ENCODE measurements at places on chromosomes 12 and 14. TPM values are rescaled to one million over a fixed set of nuclear protein-coding genes. Genes with fewer than 3 reads are reported as not detected.

DNA sequence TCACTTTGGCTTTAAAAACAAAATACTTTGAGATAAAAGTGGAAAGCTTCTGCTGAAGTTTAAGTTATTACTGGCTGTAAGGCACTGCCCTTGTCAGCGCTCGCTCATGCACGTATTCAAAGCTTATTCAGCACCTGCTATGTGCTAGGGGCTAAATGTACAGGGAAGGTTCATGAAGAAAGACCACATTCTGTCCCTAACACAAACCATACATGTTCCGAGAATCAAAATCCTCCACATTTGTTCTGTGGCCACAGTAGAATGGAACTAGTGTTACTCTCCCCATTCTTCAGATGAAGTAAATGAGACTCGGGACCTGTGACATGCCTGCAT is 33.8 kb upstream of the GPR68 start:
- DNase-seq, result no peak
- peaks cover 2% of the 10 kb centered on the region for H3K36me3 ChIP-seq
- no peak overlapping the region for H3K4me3 ChIP-seq
- peak overlapping the region; percentile 39 for H3K27ac ChIP-seq

Gene SLC22A17
- 3.7 TPM for total RNA-seq

DNA sequence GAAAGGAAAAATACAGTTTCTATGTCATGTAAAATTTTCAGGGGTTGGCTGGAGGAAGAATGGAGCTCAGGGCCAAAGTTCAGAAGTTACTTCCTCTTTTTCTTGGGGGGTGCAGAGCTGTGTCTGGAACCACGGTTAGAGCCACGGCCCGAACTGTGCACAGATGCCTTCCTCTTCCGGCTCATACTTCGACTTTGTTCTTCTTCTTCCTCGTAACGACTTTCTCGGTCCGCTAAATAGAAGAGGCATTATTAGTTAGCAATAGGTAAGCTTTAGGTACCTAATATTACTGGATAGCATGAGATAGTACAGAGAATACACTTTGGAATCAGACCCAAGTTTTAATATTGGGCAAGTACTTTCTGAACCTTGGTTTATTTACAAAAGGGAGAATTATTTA is 31.2 kb downstream of the SUPT16H start:
- H3K4me3 ChIP-seq, result no peak overlapping the region
- peaks cover 12% of the 10 kb centered on the region for H3K4me1 ChIP-seq
- peaks cover 26% of the 10 kb centered on the region for H3K36me3 ChIP-seq
- H3K27ac ChIP-seq, result peak overlapping the region; percentile 77

Gene DEPDC4
- not detected for total RNA-seq

Gene SELPLG
- total RNA-seq, result 131 TPM

GRCh38 chr12:96213869-96214268 is 19.7 kb downstream of the ELK3 start:
- H3K36me3 ChIP-seq, result peaks cover 7% of the 10 kb centered on the region
- H3K4me1 ChIP-seq, result peaks cover 62% of the 10 kb centered on the region
- H3K27ac ChIP-seq, result peak overlapping the region; percentile 99
- DNase-seq, result no peak

GRCh38 chr12:131499160-131499863 is 211.6 kb upstream of the SFSWAP start:
- DNase-seq, result no peak
- H3K4me1 ChIP-seq, result no peaks in the 10 kb centered on the region
- H3K36me3 ChIP-seq, result no peaks in the 10 kb centered on the region
- peaks cover 7% of the 10 kb centered on the region for H3K27me3 ChIP-seq
- no peak overlapping the region for H3K4me3 ChIP-seq
- H3K27ac ChIP-seq, result no peak overlapping the region

Gene LHX5
- total RNA-seq, result not detected

Gene CMTM5
- 29.1 TPM for total RNA-seq

DNA sequence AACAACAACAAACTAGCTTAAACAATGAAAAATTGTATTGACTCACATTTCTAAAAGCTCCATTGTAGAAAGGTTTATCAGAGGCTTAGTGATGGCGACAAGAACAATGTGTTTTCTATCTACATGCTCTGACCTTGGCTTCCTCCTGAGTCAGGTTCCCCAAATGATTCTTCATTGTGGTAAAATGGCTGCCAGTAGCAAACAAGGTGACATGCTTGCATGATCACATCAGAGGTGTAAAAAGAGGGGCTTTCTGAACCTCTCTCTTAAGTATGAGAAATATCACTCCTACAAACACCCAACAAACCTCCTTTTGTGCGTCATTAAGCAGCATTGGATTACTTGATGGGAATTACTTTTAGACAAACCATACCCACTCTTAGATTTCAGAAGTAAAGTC is 252.4 kb upstream of the SYT1 start:
- H3K27ac ChIP-seq, result no peak overlapping the region
- no peak for DNase-seq
- no peaks in the 10 kb centered on the region for H3K36me3 ChIP-seq
- no peaks in the 10 kb centered on the region for H3K4me1 ChIP-seq
- H3K27me3 ChIP-seq, result no peaks in the 10 kb centered on the region
- no peak overlapping the region for H3K4me3 ChIP-seq

DNA sequence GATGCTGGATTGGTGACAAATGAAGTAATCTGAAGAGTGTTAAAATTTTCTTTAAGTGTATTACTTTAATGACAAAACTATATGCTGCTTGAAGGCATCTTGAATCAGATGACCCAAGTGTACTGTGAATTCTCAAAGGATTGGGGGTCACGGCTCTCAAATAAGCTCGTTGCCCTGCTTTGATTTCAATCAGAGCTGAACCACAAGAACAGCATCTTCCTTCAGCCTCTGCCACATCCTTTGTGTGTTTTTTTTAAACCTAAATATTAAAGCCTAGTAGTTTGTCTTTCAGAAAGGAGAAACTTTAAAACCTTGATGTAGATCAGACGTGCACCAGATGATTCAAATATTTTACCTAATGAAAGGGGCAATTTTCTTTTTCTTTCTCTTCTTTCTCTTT is 11.7 kb downstream of the ELK3 start:
- peaks cover 75% of the 10 kb centered on the region for H3K4me1 ChIP-seq
- DNase-seq, result no peak
- H3K27me3 ChIP-seq, result no peaks in the 10 kb centered on the region
- peak overlapping the region; percentile 99 for H3K27ac ChIP-seq
- peaks cover 5% of the 10 kb centered on the region for H3K36me3 ChIP-seq
- H3K4me3 ChIP-seq, result peak overlapping the region; percentile 87

DNA sequence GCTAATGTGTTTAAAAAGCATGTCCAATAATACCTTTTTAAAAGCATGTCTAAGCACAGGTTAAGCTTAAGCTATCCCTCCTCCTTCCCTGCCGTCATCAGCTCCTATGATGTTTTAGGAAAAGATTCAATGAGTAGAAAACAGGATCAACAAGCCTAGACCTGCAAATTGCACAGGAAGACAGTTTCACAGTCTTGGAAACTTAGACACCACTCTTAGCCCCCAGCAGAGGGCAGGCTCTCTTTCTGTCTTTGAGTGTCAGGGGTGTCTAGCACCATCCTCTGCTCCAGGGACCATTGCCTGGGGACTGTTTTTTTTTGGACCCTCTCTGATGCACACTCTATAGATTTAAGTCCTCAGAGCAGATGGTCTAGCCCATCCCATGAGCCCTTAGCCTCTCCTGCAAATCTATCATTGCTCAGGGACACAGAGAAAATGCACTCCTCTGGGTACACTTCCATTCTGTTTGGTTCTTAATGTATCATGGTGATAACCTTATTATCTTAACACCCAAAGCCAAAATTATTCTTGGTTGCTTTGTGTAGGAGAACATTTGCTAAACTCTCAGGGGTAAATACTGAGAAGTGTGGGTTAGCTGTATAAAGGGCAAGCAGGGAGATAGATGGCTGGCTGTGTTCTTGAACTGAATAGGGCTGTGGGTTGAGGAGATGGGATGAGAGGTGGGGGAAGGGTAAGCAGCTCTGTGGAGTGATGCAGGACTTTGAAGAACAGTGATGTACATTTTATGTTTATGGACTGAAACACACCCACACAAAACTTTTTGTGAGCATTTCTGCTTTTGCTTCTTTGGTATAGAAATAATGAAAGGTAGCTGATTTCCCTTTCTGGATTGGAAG is 259.9 kb upstream of the DDHD1 start:
- no peak for DNase-seq
- no peak overlapping the region for H3K4me3 ChIP-seq
- no peaks in the 10 kb centered on the region for H3K36me3 ChIP-seq
- no peak overlapping the region for H3K27ac ChIP-seq

Gene GIT2
- total RNA-seq, result 84.9 TPM

DNA sequence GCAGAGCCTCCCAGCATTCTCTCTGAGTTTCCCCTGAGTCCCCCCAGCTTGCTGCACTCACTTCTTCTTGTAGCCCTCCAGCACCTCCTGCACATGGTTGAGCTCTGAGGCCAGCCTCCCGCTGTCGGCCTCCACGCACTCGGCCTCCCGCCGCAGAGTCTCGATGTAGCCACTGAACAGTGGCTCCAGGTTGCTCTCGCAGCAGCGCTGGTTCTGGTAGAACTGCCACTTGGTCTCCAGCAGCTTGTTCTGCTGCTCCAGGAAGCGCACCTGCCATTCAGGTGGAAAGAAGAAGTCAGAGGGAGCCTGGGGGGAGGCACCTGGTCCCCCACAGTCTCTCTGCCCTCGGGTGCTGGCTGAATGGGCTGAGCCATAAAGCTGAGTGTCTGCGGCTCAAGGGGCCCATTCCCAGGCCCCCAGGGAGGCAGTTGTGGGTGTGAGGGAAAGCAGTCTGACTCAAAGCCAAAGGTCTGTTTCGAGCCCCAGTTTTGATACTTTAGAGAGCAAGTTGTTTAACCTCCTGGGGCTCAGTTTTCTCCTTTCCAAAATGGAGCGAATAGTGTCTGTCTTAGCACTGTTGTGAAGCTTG is 2.3 kb downstream of the KRT85 start:
- no peak for DNase-seq
- H3K27me3 ChIP-seq, result peaks cover 66% of the 10 kb centered on the region
- no peak overlapping the region for H3K4me3 ChIP-seq
- peaks cover 5% of the 10 kb centered on the region for H3K4me1 ChIP-seq

Gene INHBC
- total RNA-seq, result not detected

DNA sequence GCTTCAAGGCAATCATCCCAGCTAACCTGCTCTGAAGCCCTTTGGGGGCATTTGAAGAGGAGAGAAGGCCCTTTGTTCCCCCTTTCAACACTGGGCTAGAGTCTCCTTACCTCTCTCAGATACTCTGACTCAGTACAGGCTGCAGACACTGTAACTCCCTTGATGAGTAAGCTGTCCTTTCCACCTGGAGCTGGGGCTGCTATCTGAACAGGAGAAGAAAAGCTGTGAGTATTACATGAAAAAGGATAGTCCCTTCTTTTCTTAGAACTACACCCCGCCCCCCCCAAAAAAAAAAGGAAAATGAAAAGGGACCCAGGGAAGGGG is 186.6 kb upstream of the PLEKHG7 start:
- no peak overlapping the region for H3K4me3 ChIP-seq
- H3K27me3 ChIP-seq, result no peaks in the 10 kb centered on the region
- no peak for DNase-seq
- peaks cover 3% of the 10 kb centered on the region for H3K36me3 ChIP-seq

DNA sequence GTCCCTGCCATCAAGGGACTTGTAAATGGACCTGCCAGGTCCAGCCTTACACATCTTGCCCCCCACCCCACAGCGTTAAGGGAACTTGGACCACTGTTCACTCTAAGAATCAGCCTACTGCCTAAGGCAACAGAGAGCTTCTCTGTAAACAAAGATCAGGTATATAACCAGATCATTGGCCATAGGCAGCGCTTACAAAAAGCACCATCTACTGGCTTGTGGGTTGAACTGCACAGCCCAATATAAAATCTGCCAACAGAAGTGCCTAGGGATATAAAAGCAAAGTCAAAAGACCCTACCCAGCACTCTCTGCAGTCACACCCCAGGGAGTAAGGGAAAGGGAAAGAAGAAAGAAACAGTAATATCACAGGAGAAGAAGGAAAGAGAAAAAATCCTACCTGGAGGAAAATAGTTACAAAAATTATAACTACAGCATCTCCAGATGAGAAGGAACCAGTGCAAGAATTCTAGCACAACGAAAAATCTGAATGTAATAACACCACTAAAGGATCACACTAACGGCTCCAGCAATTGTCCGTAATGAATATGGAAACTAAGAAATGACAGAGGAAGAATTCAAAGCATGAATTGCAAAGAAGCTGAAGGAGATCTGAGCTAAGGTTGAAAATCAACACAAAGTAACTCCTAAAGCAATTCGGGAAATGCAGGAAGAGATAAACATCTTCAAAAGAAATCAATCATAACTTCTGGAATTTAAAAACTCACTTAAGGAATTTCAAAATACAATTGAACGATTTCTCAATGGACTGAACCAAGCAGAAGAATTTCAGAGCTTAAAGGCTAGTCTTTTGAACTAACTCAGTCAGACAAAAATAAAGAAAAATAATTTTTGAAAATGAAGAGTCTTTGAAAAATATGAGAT is 95.2 kb upstream of the PCED1B start:
- peaks cover 6% of the 10 kb centered on the region for H3K36me3 ChIP-seq
- DNase-seq, result no peak
- H3K4me1 ChIP-seq, result peaks cover 12% of the 10 kb centered on the region
- H3K4me3 ChIP-seq, result no peak overlapping the region

GRCh38 chr12:106126441-106127337 is 12.1 kb downstream of the NUAK1 start:
- no peak overlapping the region for H3K27ac ChIP-seq
- no peak for DNase-seq
- no peak overlapping the region for H3K4me3 ChIP-seq
- peaks cover 63% of the 10 kb centered on the region for H3K27me3 ChIP-seq
- no peaks in the 10 kb centered on the region for H3K4me1 ChIP-seq

Gene B4GALNT1
- not detected for total RNA-seq

- peak overlapping the region; percentile 69 for H3K4me3 ChIP-seq
- peak; percentile 20 for DNase-seq
- H3K36me3 ChIP-seq, result no peaks in the 10 kb centered on the region
Observed at GRCh38 chr12:92363295-92364146, 217.9 kb upstream of the BTG1 start.

- H3K4me3 ChIP-seq, result no peak overlapping the region
- H3K36me3 ChIP-seq, result no peaks in the 10 kb centered on the region
- H3K27me3 ChIP-seq, result peaks cover 30% of the 10 kb centered on the region
- H3K4me1 ChIP-seq, result peaks cover 5% of the 10 kb centered on the region
Observed at GRCh38 chr12:66627988-66628317, 50.9 kb downstream of the GRIP1 start.

GRCh38 chr14:105198588-105198987 is 17.5 kb upstream of the NUDT14 start:
- H3K4me1 ChIP-seq, result peaks cover 24% of the 10 kb centered on the region
- peaks cover 9% of the 10 kb centered on the region for H3K36me3 ChIP-seq
- H3K27me3 ChIP-seq, result peaks cover 41% of the 10 kb centered on the region
- no peak overlapping the region for H3K4me3 ChIP-seq
- no peak overlapping the region for H3K27ac ChIP-seq

Gene KLHDC2
- 73.5 TPM for total RNA-seq

DNA sequence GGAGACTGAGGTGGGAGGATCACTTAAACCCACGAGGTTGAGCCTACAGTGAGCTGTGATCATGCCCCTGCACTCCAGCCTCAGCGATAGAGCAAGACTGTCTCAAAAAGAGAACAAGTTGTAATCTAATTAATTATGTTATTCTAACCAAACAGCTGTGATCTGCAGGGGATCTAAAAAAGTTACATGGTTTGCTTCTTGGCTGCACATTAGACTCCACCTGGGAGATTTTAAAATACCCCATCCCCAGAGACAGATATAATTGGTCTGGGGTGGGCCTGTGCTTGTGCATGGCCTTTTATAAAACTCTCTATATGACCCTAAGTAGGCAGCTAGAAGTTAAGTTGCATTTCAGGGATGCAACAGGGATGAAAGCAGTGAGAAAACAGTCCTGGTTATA is 76.7 kb downstream of the SCAF11 start:
- no peak overlapping the region for H3K27ac ChIP-seq
- H3K4me1 ChIP-seq, result peaks cover 3% of the 10 kb centered on the region
- no peaks in the 10 kb centered on the region for H3K36me3 ChIP-seq
- H3K27me3 ChIP-seq, result no peaks in the 10 kb centered on the region
- DNase-seq, result no peak

GRCh38 chr12:6185961-6186827 is 14.0 kb upstream of the CD9 start:
- DNase-seq, result no peak
- peaks cover 4% of the 10 kb centered on the region for H3K36me3 ChIP-seq
- peaks cover 7% of the 10 kb centered on the region for H3K4me1 ChIP-seq
- H3K4me3 ChIP-seq, result no peak overlapping the region
- H3K27me3 ChIP-seq, result peaks cover 46% of the 10 kb centered on the region
